ENCODE measurements at places on chromosomes 6 and 20.

DNA sequence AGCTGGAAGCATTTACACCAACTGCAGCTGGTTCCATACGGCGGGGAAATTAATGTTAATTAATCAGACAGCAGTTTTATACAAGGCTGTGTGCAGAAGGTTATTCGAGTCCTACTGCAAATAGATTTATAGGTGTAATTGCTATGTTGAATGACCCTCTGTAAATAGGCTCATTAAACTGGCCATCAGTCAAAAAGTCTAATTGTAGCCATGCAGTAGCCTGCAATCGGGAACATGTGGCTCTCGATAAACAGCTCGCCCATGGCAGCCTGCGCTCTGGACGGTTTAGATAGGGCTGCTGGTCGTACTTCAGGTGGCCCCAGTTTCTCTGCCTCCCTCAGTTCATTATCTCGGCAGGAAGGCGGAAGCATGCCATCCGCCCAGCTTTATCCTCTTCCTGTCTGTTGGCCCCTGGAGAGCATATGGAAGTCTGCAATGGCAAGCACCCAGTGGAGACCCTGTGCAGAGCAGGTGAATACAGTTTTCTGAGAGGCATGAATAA is 143.2 kb downstream of the MBOAT1 start:
- no peak for DNase-seq

DNA sequence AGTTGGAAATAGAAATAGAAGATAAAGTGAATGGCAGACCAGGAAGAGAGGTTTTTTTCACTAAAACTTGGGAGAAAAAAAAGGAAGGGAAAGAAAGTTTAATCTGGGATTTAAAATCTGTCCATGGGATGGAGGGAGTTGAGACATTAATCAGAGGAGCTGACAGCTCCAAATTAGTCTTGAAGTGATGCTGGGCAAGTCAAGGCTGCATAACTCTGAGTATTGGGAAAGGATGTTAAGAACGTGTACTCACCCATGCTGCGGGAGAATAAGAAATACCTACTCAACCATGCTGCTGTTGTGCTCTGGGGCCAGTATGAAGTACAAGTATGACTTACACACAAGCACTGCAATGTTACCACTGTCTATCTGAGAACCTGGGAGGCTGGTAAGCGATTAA is 47.5 kb downstream of the SNRNP48 start:
- DNase-seq, result no peak

DNA sequence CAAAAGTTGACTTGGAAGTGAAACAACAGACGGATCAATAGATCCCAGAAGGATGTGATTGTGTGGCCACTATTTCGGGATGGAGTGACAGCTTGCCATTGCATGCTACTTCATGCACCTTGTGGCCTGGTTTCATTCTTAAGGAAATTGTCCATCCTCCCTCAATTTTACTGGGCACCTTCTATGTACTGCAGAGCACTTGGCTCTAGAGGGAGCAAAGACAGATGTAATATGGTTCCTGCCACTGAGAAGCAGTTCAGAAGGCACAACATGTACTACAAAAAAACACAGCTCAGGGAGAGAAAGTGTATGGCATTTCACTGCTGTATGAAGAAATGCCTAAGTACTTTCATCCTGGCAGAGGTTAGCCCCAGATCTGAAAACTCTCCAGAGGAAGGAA is 91.9 kb downstream of the FOXA2 start:
- DNase-seq, result no peak

DNA sequence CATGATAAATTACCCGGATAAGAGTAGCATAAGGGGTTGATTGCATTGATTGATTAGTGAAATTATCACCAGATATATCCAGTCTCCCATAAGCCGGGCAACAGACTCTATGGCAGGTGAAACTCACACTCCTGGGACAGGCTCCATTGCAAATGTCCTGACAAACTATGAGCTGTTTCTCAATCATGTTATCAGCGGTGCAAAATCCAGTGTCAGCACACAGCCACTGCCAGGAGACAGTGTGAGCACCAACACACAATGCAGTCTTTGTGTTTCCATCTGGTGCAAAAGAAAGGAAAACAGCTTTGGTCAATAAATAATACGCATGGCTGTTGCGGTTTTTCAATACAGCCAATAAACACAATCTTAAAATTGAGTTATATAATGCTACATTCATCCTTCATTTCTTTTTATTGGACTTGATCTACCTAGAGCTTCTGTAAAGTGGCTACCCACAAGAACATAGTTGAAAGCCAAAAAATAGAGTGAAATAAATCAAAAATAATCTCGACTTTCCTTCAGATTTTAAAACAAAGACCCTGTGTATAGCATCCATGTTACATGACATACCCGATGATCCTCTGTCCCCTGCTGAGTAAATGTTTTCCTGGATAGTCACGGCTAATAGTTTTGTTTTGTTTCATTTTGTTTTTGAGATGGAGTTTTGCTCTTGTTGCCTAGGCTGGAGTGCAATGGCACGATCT is 64.3 kb upstream of the AFDN start:
- DNase-seq, result no peak

DNA sequence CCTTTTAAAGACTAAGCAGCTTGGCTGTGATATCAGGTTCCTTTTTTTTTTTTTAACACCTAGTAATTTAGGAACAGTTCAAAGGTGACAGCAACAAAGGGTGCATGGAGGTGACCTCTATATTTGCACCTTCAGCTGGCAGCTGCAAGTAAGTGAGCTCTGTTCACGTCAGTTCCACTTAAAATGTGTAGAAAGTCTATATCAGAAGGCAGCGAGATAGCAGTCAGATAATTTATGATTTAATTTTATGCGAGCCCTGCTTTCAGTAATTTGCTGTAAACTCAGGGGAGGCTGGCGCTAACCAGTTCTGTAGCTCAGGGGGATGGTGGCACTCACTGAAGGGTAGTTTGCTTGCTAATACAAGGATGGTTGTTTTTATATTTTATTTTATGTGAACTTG is 602.8 kb upstream of the MMS22L start:
- no peak for DNase-seq

- no peak for DNase-seq
Observed at GRCh38 chr6:156348424-156348823, 428.8 kb upstream of the ARID1B start.

- DNase-seq, result no peak
Observed at GRCh38 chr20:46430921-46431712, 24.7 kb upstream of the ELMO2 start.

DNA sequence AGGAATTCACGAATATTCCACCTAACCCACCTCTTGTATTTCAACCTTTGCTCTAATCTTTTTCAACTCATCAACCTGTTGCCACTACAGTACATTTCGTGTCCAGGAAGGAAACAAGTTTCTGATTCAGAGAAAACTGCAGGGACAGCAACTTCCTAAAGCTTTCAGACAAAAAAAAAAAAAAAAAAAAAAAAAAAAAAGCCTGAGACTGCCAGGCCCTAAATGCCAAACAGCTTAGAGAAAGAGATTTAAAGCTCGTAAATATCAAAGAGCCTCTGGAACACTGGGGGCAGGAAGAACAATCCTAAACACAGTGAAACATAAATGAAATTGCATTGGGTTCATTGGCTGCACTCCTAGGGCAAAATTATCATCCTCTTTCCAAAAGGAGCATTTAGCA is 411.2 kb upstream of the SPTLC3 start:
- no peak for DNase-seq

DNA sequence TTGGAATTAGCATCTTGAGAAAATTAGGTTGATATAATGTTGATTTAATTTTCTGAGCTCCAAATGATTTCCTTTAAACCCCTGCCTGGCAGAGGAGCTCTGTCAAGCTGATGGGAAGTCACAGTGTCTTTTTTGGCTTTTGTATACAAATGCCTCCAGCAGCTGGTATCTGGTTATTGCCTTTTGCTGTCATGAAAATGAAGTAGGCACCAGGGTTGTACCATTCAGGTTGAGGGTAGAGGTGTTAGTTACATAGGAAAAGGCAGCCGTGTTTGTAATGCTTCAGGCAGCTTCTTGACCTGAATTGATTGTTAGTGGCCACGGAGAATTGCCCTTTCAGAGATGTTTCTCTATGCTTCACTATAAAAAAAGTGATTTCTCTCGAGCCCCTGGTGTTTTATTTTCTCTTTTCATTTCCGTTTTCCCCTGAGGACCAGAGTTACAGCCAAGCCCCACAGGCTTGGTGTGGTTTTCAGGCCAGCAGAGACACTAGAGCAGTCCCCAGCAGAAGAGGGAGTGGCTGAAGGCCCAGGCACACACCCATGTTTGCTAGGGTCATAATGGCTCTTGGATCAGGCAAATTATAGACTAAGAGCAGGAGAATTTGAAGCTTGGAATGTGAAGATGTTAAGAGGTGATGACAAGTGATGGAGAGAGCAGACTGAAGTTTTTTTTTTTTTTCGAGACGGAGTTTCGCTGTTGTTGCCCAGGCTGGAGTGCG is 21.6 kb downstream of the CMTR1 start:
- DNase-seq, result no peak

DNA sequence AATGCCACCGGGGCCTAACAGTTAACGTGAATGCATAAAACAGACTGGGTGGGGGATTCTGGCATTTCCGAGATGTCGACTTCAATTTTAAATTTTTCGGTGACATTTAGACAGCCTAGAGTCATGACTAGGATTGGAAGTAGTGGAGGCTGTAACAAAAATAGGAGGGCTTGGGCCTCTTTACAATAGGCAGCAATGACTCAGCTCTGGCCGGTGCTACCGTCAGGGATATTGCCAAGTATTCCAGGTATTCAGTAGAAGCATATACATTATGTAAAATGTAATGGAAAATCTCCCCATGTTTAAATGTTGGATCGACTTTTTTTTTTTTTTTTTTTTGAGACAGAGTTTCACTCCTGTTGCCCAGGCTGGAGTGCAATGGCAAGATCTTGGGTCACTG is 136.2 kb upstream of the STMND1 start:
- no peak for DNase-seq

DNA sequence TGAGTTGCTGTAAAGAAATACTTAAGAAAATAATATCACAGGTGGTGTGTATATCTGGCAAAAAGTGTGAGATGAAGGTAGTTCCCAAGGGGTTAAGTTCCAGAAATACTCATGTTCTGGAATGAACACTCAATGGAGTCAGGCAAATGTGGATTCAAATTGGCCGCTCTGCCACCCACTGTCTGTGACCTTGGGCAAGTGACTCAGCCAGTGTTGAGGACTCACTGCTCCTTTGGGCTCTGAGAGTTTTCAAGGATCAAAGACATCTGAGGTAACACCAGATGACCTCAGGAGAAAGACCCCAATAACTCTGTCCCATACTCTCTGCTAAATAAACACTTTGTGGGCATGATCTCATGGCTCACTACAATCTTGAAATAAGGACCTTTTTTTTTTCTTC is 59.2 kb upstream of the EYA2 start:
- no peak for DNase-seq

GRCh38 chr20:10501402-10501801 is 66.3 kb downstream of the SLX4IP start:
- no peak for DNase-seq

DNA sequence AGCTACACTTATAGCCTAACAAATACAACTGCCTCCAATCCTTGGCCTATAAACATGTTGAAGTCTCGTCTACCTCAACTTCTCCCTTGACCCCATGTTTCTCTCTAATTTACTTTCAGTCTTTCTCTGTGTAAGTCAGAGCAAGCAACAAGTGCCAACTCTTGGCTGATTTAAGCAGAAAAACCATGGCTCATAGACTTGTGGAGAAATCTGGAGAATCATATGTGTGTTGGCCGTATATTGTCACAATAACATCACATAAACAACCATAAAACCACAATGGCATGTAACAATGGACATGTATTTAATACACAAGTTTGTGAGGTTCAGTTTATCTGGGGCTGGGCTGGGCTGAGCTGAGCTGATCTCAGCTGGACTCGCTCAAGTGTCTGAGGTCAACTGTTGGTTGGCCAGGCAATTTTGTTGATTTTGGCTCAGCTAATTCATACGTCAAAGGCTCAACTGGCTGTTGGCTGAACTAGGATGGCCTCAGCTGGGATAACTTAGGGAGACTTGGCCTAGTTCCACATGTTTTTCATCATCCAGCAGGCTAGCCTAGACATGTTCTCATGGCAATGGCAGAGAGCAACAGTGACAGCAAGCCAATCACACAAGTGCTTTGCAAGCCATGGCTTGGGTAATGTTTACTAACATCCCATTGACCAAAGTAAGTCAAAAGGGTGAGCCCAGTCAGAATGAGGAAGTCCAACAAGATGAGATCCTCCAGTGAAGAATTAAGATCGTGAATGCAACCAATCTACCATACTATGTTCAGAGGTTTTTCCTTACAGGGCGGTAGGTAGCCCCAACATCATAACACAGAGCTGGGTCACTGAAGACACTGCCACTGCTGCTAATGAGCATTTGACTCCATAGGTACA is 12.9 kb upstream of the TBC1D22B start:
- no peak for DNase-seq

Data from stimulated activated CD4-positive, alpha-beta T cell treated with anti-CD3 and anti-CD28 coated beads, TNF-alpha, amount 100 ng/mL, for 1 hour (primary cell).